ENCODE measurements at places on chromosomes 11 and 22.

- DNase-seq, result no peak
Measured at GRCh38 chr11:55607545-55607944, at the start of gene OR4C11. Gene OR4C11 (minus strand): TSS chr11:55607645. CDS start chr11:55604373, 3,272 bp downstream.

GRCh38 chr22:46150034-46150654 lies at the start of gene PPARA:
Gene PPARA (plus strand): TSS chr22:46150526. CDS start chr22:46198384, 47,858 bp downstream.
- peak; percentile 75 for DNase-seq

GRCh38 chr11:9748361-9748970 lies 84.6 kb downstream of the SWAP70 start:
- peak; percentile 5 for DNase-seq

GRCh38 chr11:7775689-7776088 lies 21.1 kb downstream of the OR5P2 start:
- DNase-seq, result no peak

- DNase-seq, result no peak
Measured at GRCh38 chr11:18700375-18700774, 1.8 kb downstream of the TMEM86A start.

GRCh38 chr22:28473258-28473657 lies 206.4 kb downstream of the TTC28 start:
- no peak for DNase-seq

DNA sequence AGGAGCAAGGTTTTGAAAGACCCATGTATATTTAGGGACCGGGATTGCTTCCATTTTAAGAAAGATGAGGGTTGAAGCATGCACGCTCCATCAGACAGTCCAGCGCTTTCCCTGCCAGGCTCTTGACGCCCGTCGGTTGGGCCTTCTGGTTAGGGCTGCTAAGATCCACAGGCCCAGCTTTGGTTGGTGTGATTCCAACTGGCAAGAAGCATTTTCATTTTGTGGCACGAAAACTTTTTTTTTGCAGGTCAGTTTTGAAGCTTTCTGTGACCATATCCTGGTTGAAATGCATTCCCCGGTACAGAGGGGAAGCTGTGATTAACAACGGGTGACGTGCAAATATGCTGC lies 34.3 kb upstream of the MPPED1 start:
- no peak for DNase-seq

DNA sequence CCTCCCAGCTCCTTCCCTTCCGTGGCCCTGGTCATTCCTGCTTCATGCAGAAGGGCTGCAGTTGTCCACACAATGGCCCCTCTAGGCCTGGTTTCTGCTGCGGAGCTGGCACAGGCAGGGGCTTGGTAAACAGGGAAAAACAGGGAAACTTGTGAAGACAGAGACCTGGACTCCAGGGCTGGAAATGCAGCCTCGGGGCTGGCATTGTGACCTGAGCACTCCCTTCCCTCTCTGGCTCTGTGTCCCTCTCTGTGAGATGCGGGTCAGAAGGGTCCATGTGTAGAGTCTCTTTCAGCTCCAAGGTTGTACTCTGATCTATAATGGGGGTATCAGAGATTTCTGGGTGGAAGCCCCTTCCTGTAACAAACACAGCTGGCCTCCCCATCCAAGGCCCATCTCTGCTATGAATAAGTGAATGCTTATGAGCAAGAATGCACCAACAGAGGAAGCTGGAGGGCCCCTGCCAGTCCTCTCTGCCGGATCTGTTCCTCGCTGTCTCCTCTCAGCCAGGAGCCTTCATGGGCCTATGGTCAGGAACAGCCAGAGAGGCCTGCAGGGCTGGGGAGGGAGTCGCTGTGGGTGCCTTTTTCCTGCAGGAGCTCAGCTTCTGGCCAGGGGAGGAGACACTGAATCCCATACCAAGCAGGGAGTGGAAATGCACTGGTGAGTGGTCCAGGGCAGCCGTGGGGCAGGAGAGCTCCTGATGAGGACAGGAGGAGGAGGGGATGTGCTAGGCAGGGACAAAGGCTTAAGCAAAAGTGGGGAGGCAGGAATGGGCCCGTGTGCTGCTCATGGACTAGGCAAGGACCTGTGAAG lies 6.7 kb upstream of the DERL3 start:
- no peak for DNase-seq

DNA sequence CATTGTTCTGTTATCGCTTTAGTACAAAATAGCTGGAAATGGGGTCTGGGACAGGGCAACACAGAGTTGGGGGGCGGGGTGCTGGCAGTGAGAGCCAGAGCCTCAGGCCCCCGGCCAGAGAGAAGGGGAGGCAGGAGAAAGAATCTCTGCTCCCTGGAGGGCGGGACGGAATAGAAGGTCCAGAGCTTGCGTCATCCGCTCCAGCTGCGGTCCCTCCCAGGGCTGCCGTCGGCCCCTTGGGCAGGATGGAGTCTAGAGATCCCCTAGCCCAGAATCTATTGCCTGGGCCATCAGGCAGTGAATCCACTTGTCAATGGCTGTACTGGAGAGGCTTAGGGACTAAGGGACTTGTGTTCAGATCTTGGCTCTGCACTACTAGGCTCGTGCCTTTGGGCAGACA lies 5.0 kb downstream of the TP53I11 start:
- no peak for DNase-seq

- peak; percentile 52 for DNase-seq
Measured at GRCh38 chr11:62664405-62665074, 470 bp downstream of the C11orf98 start.

GRCh38 chr11:130711193-130711592 lies 205.1 kb downstream of the SNX19 start:
- no peak for DNase-seq

GRCh38 chr11:122556605-122557004 lies 98.9 kb upstream of the UBASH3B start:
- peak; percentile 8 for DNase-seq

GRCh38 chr22:48821346-48821690 lies 1006.4 kb downstream of the BRD1 start:
- no peak for DNase-seq

GRCh38 chr22:26671317-26672059 lies 14.1 kb downstream of the MIAT start:
- DNase-seq, result peak; percentile 30

DNA sequence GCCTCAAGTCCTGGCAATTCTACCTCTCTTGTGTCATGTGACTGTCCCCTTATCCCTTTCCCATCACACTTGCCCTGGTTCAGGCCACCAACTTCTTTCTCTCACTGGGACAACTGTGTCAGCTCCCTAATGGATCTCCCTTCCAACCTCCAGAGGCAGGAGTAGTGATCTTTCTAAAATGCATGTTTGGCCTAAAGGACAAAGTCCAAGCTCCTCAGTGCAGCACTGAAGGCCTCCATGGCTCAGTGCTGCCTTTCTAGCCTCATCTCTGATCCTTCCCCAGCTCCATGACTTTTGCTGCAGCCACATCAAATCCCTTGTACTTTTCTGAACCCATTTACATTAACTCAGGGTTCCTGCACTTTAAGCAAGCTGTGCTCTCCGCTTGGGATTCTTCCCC lies 80.8 kb downstream of the CSNK2A3 start:
- no peak for DNase-seq

DNA sequence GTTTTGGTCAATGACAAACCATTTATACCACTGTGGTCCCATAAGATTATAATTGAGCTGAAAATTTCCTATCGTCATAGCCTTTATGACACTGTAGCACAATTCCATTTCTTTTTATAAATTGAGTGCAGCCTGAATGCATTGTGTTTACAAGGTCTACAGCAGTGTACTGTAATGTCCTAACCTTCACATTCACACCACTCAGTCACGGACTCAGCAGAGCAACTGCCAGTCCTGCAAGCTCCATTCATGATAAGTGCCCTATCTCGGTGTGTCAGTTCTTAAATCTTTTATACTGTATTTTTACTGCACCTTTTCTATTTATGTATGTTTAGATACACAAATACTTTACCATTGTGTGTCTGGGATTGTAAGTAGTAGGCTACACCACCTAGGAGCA lies 55.2 kb upstream of the SLC25A18 start:
- no peak for DNase-seq

- no peak for DNase-seq
Measured at GRCh38 chr11:35006389-35007128, 90.1 kb downstream of the PDHX start.

DNA sequence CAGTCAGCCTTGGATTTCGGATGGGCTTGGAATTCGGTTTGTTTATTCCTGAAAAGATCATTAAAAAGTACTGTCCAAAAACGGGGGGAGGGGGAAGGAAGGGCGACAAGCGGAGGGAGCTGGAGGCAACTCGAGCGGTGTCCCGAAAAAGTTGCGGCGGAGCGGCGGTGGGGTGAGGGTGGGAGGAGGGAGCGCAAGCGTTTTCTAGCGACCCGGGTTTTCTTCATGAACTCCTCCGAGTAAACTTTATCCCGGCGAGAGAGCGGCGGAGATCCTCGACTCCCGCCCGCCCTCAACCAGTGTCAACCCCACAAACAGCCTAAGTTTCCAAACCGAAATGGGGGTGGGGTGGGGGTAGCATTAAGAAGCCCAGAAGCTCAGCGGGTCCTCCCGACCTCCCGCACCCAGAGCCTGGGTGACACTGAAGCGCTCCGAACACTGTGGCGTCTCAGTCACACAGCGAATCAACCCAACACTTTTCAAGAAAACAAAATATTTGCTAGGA lies 133.0 kb upstream of the C11orf58 start:
- no peak for DNase-seq

DNA sequence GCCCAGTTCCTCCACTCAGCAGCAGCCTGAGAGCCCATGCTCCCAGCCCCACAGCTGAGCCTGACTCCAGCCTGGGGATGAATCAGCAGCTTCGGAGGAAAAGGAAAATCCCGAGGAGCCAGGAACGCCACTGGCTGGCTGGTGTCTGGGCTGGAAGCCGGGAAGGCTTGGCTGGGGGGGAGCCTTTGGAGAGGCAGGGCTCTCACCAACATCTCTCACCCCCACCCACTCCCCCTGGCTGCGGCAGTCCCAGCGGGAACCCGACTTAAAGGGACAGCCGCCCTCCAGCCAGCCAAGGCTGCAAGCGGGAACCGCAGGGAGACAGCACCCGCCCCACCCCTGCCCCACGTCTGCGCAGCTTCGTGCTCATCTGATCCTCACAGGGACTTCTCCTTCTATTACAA lies 28.4 kb downstream of the KIAA0930 start:
- DNase-seq, result no peak

DNA sequence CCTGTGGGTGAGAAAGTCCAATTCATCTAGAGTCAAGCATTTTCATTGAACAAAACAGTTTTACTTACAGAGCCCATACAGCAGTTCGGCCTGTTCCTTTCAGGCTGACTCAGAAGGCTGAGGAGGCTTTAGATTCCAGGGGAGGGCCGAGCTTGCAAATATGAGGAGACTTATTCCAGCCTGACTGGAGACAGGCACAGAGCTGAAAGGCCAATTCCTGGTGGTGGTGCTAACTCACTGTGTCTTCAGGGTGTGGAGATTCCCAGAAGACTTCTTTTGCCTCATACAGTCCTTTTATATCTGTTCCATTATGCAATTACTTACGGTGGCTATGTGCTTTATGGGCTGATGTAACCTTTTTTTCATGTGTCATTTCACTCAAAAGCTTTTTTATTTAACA lies at the start of gene OR51E2:
Gene OR51E2, minus strand, starts transcription at position 269 of the 400 bp plus-strand sequence. CDS start 15,142 bp downstream, outside the sequence.
- no peak for DNase-seq

DNA sequence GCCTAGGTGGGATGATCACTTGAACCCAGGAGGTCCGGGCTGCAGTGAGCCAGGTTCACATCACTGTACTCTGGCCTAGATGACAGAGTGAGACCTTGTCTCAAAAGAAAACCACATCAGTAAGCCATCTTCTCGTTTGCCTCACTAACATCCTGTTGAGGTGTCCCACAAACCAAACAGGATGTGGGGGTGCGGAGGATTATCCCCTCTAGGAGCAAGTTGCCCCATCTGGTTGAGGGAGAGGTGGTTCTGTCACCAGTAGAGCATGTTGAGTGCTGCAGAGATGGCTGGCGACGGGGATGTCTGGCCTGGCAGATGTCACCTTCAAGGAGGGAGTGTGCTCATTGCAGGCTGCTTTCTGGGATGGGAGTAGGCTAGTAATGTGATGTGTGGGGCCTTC lies 72.4 kb downstream of the ZNRF3 start:
- DNase-seq, result peak; percentile 47

DNA sequence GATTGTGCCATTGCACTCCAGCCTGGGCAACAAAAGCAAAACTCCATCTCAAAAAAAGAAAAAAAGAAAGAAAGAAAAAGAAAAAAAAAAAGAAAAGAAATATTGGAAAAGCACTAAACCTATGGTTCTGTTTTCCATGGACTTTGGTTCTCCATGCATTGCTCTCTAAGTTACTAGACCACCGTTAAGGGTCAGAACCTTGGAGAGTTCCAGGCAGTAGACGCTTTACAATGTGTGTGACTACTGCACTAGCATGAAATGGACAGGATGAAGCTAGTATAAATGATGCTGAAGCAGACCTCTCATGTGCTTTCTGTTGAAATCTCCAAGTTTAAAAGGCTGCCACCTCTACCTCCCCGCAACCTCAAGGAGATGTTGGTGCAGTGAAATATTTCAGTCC lies 63.5 kb downstream of the SIK2 start:
- no peak for DNase-seq

DNA sequence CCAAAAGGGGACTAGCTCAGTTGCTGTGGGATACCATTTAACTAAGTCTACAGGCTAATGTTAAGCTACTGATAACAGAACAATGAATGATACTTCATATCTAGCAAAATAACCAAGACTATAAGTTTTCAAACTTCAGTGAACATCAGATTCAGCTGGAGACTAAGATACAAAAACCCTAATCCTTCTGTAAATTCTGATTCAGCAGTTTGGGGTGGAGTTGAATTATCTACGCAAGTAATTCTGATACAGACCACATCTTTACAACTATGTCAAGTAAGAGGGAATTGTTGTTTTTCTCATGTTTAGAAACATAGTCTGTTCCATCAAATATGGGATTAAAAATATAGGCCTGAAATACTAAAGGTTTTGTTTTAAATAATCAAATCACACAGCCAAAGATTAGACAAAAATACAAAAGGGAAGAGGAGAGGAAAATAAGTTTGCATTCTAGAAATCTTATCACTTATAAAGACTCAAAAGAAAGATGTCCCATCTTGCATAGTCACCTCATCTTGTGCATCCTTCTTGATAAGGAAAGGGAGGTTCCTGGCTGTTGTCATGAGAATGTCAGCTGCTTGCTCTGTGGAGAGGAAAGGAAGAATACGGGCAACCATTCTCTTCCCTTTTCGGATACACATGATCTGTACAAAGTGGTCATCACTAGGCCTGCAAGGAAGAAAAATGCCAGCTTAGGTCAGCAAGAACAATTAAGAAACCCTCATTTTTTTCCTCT lies 21.4 kb downstream of the PATL1 start:
- no peak for DNase-seq

DNA sequence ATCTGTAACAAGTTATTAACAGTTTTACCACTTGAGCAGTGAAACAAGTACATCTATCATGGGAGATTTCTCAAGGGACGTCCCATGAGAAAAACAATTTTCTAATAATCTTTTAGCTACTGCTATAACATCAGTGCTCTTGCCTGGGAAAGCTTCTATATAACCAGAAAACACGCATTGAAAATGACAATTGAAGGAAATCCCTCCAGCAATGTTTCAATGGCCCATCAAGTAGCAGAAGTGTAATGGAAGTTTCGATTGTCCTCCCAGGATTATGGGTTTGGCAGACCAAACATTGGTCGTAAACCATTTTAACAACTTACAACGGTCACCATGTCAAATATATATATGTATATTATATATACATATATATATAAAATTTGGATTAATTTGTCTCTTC lies 8.0 kb upstream of the PRR33 start:
- DNase-seq, result no peak

Measured in effector CD8-positive, alpha-beta T cell (primary cell).